HAP-1 (cell line): ENCODE measurements at places on chromosomes 5 and 9.

DNA sequence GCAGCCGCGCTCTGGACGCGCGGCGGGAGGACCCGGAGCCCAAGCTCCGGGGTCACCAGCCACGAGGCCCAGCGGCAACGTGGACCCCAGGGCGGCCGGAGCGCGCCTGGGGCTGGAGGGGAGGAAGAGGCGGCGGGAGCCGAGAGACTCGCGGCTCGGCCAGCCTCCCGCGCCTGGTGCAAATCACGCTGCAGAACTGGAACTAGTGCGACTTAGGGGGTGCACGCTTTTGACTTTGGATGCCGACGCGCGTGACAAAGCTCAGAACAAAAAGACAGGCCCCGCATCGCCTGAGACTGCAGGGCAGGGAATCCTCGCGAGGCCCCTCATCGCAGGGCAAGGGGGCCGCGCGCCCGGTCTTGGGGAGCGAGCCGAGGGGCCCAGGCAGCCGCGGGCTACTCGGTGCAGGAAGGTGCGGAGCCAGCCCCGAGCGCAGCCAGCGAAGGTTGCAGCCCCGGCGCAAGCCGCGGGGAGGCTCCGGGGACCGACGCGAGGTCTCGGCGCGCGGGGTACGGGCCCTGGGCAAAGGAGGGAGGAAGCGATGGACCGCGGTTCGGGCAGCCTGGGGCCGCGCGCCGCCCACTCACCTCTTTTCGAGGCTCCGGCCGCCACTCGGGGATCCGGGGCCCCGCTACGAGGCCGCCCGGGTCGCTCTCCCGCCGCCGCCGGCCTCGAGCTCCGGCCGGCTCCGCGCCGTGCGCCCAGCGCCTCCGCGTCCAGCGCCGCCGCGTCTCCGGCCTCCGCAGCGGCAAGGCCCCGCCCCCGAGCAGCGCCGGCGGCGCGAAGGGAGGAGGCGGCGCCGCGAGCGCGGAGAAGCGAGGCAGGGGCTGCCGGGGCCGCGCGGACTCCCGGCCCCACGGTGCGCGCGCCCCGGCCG, at the start of gene GOLM1:
GOLM1 (minus strand) TSS at position 735 of the 877 bp plus-strand sequence. CDS start 20,238 bp downstream, outside the sequence.
- DNase-seq, result peak; percentile 47

- no peak for DNase-seq
Observed at GRCh38 chr5:6166698-6167394, 211.5 kb downstream of the MED10 start.

DNA sequence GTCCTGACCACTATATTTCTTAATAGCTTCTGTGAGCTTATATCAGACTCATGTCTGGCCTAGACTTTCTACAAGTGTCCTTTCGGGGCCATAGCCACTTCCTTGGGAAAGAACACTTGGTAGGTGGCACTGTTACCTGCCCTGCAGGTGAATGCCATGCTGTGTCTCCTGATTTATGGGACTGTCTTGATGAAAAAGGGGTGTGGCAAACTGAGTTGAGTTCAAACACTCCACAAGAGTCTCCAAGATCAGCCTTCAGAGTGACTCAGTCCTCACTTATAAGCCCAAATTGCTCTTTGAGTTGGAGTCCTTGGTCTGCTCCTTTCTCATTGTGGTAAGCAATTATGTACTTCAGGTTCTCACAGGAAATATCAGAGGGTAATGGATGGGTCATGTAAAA, 9.9 kb upstream of the ANKHD1 start:
- DNase-seq, result no peak

DNA sequence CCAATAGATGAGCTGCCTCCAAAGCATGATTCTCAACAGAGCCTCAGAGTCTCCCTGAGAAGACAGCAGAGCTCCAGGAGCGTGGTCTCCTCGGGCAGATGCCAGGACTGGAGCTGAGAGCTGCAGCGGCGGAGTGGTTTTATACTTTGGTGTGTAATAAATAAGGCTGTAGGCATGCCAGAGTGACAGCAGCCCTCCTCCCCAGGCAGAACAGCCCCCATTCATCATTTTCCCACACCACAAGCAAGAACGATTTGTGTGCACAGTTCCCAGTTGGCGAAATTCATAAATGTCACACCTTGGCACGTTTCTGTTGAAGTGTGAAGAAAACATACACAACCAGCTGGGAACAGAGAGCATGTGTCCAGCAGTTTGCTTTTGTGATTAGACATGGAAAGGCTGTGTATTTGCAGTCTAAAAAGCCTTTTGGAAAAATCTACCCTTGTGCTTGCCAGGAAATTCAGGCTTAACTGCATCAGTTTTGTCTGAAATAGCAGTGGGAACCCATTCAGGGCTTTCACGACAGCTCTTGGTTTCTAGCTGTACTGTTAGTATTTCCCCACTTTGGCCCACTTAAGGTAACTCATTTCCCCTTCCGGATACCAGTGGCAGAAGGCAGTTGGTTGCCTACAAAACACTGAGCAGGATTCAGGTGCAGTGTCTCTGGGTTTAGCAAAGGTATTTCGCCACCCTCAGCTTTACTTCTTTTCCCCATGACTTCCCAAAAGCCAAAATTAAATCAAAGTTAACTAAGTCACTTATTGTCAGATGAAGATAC, at the start of gene C1QTNF3:
C1QTNF3 (minus strand) TSS at position 115 of the 778 bp plus-strand sequence; CDS start at position 27, 88 bp downstream.
- DNase-seq, result no peak

DNA sequence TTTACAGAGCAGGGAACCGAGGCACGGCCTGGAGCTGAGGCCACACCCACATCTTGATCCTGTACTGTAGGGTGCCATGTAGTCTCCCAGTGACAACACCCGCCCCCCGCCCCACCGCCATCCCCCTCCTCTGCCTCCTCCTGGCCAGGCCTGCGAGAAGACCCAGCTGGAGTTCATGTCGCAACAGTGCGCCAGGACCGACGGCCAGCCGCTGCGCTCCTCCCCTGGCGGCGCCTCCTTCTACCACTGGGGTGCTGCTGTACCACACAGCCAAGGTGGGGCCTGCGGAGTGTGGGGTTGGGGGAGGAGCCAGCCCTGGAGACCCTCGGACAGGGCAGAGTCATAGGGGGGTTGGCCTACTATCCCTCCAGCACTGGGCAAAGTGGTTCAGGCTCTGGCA, 14.5 kb downstream of the ADAMTS13 start:
- DNase-seq, result no peak

DNA sequence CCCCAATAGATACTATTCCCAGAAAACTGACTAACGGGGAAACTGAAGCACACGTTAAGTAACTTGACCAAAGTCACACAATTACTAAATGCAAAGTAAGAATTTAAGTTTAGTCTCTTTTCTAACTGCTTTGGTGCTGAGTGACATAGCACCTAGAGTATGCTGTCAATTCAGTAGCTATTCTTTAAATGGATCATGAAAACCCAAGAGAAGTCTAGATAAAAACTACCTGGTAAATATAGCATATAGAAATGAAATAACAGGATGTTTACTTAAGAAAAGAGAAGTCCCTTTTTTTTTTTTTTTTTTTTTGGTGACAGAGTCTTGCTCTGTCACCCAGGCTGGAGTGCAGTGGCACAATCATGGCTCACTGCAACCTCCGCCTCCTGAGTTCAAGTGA, 129.2 kb downstream of the PDE4D start:
- no peak for DNase-seq

GRCh38 chr9:75088646-75089372, 495 bp downstream of the OSTF1 start:
- DNase-seq, result peak; percentile 33

DNA sequence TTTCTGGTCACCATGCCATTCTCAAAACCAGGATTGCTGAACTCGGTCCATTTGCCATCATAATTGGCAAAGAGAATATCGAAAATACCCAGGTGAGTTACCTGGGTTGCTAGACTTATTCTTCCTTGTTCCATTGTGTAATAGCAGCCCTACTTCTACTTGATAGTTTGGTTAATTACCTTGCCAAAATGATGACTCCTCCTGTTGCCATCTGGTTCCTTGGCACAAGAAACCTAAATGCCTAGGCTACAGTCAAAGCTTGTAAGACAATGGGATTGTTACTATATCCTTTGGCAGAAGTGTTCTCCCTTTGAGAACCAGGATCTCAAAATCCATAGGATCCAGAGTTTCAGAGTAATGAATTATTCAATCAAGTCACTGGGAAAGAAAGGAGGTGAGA, 373.2 kb upstream of the ACTBL2 start:
- no peak for DNase-seq

DNA sequence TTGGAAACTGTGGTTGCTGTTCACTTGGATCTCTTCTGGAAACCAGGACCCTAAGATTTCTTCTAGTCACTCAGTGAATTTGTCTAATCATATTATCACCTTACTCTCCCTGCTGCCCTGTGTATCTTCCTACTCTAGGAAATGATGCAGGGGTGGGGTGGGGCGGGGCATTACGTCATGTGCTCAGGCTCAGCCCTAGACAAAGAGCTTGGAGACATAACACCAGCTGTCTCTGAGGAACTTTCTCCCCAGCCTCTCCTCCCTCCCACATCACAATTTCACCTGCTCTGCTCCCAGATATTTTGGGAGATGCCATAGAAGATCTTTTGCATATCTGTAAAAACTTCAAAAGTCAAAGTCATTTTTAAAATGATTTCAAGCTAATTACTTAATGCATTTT, 470.4 kb downstream of the ZSWIM6 start:
- no peak for DNase-seq
